ENCODE measurements at places on chromosomes 11 and 22.
A peak's percentile ranks its signal among the peaks of the same experiment; 100 is the strongest.

DNA sequence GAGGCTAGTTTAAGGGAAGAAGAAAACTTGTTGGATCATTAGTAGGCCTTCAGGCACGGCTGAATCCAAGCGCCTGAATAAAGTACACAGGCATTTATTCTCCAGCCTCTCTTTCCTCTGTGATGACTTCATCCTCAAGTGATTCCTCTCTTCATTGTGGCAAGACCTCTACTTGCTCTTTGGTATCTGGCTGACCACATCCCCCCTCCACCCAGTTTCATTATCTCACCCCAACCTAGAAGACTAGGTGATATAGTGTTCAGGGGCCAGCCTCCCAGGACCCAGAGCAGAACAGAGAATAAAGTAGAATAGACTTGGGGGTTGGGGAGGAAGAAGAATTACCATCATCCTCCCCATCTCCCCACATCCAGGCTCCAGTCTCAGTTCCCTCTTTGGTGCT lies 189.3 kb downstream of the MIAT start:
- no peak for ATAC-seq

DNA sequence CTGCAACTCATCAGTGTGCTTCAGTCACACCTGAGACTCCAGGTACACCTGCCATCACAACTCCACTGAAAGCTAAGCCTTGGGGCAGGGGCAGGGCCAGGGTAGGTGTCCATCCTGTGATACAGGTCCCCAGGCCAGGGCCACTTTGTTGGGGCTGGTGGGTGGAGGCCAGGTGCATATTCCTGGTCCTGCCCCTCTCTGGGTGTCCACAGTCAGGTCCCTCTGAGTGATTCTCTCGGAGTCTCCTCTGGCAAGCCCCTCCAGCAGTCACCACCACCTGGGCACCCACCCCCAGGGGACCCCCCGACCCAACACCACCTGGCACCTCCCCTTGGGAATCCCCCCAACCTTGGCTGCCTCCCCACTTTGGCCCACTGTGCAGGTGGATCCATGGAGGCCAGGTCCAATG lies 9.5 kb upstream of the ACR start:
- no peak for ATAC-seq

DNA sequence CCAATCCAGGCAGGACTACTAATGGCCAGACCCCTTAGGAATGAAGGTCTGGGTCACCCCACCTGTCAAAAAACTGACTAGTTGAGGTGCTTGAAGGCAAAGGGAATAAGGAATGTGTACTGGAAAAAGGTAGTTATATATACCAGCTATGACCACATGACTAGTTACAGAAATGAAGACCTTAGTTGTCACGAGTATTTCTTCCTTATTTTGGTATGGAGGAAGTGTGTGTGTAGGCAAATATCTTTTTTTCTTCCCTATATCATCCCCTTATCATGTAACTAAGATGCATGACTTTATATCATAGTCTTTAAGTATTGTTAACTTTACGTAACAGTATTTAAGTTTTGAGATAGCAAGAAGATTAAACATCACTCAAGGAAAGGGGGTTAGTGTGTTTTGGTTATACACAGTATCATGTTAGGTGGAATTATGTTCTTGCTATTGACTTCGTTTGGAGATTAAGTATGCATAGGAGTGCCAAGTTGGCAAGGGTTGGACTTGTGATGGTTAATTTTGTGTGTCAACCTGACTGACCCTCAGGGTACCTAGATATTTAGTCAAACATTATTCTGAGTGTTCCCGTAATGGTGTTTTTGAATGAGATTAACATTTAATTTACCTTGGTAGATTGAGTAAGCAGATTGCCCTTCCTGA lies 38.2 kb upstream of the NARS2 start:
- no peak for ATAC-seq

DNA sequence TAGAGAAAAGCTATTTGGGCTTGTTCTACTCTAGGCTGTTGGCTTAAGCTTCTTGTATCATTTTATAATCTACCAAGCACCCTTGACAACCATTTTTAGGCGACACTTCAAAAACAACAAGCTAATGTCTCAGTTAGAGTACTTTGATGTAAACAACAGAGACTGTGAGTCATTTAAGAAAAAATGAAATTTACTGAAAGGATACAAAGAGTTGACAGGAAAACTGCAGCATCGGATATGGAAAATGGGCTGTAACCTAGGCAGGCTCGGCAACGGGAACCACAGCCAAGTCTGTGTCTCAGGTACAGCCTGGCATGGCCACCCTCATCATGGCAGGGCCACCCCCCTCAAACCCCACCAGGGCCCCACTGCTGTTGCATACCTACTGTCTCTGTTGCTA lies 4.4 kb upstream of the RNF169 start:
- ATAC-seq: no peak

- ATAC-seq: no peak
Measured at GRCh38 chr11:116580799-116581198, 192.0 kb downstream of the BUD13 start.

GRCh38 chr22:28799606-28800307 lies 612 bp downstream of the XBP1 start:
- ATAC-seq: peak; percentile 50

DNA sequence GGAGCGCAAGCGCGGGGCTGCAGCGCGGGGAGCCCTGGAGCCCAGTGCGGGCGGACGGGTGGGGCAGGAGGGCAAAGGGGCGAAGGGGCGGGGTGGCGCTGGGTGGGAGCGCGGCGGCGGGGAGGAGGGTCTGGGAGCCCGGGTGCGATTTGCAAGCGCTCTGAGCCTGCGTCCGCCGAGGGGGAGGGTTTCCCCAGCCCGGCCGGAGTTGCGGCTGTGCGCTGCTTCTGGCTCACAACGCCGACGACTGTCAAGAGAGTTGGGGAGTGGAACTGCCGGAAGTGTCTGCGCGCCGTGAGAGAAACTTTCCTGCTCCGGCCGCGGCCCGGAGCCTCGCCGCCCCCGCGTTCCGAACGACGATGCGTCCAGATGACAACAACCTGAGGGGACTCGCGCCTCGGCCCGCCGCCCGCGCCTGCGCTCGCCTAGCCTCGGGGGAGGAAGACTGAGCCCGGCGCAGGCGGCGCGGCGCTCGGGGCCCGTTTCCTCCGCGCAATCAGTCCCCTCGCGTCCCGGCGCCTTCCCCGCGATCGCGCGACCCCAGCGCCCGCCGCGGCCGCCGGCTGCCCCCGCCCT lies at the start of gene ARHGAP42:
Gene ARHGAP42 (plus strand): TSS at position 235 of the 576 bp plus-strand sequence. CDS start 391 bp downstream, outside the sequence.
- ATAC-seq: peak; percentile 35

- ATAC-seq: peak; percentile 68
Measured at GRCh38 chr11:73376803-73377629, 817 bp downstream of the RELT start.

GRCh38 chr11:102599642-102600261 lies 25.4 kb downstream of the MMP20 start:
- ATAC-seq: peak; percentile 98

DNA sequence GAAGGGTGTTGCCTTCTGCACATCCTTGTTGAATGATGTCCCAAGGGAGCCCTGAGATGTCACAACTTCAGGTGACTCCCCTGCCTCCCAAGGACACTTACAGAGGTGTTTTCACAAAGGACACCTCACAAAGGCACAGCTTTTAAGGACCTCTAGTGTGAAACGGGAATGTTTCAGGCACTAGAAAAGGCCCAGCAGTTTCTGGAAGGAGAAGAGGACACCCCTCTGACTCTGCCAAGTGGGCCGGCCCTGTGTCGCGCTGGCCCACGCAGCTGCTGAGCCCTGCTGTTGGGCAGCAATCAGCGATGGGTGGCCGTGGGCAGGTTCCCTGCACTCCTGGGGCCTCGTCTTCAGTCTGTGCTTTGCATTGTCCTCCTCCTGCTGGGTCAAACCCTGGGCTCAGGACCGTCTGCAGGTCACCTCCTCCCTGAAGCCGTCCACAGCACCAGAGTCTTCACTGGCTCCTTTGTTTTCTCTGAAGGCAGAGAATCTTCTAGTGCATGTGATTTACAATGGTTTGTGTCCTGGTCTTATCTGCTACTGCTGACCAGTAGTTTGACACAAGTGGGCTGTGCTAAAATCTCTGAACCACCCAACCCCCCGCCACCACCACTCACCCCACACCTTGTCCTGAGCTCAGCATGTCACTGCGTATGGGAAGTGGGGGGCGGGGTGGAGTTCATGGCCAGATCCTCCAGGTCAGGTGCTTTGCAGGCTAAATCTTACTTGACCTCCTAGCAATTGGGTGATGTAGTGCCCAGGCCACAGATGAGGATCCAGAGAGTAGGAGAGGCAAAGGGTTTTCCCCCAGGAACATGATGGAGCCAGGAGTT lies 3.2 kb downstream of the LINC01488 start:
- ATAC-seq: no peak

- ATAC-seq: no peak
Measured at GRCh38 chr11:66854729-66855211, 2.1 kb upstream of the LRFN4 start.

DNA sequence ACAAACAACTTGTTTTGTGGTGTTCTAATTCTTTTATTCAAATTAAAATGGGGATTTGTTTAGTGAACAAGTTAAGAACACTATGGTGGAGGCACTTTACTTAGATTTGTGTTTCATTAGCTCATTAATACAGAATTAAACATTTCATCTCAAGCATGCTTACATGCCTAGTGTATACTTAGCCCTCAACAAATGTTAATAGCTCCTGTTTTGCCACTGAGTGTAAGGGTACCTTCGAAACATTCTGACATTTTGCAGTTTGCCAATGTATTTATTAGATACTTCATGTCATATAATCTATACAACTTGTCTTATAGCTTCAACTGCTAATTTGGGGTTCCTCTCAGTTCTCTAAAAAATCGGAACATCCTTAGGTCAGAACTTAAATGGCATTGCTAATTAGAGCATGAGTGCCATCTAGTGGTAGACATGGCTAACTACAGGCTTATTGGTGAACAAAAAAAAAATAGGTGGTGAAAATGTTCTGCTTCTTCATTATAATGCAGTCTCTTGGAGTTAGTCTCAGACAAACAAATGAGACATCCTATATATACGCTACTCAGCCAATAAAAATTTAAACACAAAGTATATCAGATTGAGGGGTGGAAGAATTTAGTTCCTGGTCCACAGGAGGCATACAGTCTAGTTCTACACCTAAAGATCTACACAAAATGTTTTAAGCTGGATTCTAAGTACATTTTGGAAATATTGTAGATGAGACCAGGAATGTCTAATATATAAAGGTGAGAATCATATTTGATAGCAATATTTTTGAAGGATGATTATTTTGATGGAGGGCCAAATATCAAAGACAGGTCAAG lies 4.9 kb upstream of the CNTN5 start:
- ATAC-seq: no peak

GRCh38 chr11:118900535-118901384 lies 17.1 kb downstream of the CXCR5 start:
- no peak for ATAC-seq

- ATAC-seq: peak; percentile 61
Measured at GRCh38 chr22:17773606-17774205, 563 bp downstream of the BID start.

GRCh38 chr11:1656670-1657069 lies 27.1 kb downstream of the KRTAP5-5 start:
- no peak for ATAC-seq
